DND-41 (cell line): ENCODE measurements at places on chromosomes 12 and 14.

- DNase-seq = no peak
Observed at GRCh38 chr12:106541201-106541600, 41.6 kb upstream of the RFX4 start.

- DNase-seq = no peak
Observed at GRCh38 chr12:114812858-114813761, 129.1 kb upstream of the TBX3 start.

DNA sequence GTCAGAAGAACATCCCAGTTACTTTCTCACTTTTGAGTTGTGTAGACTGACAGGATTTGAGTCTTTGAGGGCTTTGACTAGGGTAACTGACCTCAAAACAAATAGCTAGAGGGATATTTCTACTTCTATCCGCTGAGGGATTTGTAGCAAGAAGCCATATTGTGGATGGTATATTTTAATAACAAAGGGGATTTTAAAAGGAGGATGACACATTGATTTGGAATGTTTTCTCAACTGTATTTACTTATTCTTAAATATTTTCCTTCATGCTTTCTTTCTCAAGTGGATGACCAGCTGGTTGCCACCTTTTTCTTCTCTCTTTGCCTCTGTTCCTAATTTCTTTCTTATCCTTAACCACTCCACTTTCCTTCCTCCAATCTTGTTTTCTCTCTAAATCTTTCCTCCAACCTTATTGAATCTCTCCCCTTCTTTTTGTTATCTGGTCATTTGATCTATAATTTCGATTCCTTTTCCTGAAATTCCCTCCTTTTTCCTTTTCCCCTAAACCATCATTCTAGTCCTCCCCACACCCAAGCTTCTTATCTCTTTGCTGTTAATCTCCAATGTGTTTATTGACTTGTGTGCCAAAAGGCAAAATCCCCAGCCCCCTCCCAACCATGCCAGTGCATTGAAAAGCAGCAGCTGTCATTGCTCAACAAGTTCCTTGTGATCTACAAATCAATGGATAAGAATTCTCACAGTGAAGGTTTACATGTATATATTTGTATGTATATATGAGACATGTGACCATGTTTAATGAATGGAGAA is 411.6 kb downstream of the RAD51B start:
- DNase-seq = no peak

DNA sequence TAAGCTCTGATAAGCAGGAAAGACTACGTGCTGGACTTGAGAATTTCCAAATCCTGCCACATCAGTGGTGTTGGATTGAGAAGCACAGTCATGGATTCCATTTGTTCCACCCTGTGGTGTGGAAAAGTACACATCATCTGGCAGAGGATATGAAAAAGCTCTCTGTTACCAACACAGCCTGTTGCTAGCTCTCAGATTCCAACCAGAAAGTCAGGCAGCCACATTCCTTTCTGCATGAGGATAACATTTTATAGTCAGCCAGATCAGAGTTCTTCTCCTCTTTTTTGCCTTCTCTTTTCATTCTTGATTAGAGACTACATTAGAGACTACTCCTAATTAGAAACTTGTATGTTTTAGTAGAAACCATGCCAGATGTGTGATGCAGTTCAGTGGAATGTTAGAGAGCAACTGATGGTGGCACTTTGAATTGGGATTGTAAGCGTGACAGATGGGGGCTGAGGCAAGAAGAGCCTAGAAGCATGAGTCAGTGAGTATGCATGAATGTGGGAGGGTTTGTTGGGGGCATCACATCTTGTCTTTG is 61.2 kb upstream of the STXBP6 start:
- no peak for DNase-seq

GRCh38 chr14:106813477-106813823 is 1287.1 kb downstream of the TMEM121 start:
- no peak for DNase-seq

DNA sequence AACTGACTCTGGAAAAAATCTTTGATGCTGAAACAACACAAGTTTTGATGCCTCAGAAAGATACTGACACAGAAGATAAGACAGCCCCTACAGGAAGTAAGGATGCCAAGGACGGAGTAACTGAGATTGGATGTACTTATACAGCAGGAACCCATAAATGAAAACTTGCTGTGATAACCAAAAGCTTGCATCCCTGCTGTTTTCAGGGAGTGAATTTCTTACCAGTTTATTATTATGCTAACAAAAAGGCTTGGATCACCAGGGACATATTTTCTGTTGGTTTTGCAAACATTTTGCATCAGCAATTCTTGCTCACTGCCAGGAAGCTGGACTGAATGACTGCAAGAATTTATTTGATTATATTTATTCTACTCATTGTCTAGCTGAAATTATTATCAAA is 197.7 kb downstream of the NAV3 start:
- DNase-seq = no peak

DNA sequence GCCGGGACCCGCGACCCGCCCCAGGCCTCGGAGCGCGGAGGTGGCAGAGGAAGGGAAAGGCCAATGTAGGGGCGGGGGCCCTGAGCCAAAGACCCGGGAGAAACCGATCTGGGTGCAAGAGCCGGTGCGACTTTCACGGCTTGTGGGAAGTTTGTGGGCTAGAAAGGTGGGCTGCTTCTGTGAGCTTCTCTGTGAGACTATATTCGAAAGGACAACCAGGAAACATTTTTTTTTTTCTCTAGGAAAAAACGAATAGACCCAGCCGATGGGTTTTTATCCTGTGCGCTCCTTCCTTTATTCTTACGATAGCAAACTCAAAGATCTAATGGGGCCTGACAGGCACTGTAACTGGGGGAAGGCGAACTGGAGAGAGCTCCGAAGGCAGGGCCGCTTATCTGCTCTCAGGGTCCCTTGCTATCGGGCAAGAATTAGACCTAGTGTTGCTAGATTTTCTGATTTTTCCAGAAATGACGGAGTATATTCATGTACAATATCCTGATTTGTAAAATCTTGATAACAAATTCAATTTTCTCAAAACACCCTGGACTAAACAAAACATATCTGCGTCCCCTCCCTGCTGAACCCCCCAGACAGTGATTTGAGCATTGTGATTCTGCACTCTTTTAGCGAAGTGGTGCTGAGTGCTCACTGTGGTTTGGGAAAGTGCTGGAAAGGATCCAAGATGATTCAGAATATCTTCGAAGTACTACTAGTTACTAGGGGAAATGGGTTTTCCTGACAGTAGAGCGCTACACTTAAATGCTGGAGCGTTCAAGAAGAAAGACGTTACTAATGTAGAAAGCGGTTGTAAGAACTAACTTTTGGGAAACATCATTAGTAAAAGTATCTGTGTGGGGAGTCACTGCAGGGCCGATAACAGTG is 563 bp upstream of the STXBP6 start:
- no peak for DNase-seq

GRCh38 chr12:113955109-113955970 is 10.8 kb downstream of the RBM19 start:
- no peak for DNase-seq

- DNase-seq = no peak
Observed at GRCh38 chr12:23628806-23629205, 320.7 kb downstream of the SOX5 start.

GRCh38 chr12:3042394-3042793 is 34.8 kb upstream of the TSPAN9 start:
- DNase-seq = no peak

DNA sequence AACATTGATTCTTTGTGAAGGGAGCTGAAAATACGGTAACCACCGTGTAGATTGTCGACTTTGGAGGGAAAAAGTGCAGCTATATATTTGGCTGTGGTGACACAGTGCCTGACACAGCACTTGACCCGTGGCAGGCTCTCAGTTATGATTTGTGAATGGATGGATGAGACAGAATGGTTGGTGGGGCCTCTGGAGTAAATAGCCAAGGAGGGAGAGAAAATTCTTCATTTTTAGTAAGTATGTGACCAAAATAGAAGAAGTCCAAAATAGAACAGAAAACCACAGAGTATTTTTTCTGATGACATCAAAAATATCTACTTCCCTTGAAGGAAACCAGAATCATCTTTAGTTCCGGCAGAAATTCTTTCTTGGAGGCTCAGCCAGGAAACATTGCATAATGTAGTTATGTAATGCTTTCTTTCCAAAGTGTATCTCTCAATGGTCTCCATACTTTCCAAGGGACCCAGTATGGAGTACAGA is 82.0 kb upstream of the WSCD2 start:
- DNase-seq = no peak

GRCh38 chr12:77060136-77060882 is 5.1 kb downstream of the E2F7 start:
- no peak for DNase-seq

GRCh38 chr12:28872654-28873268 is 276.3 kb upstream of the FAR2 start:
- DNase-seq = peak; percentile 54

- no peak for DNase-seq
Observed at GRCh38 chr14:31449971-31450610, 7.2 kb downstream of the DTD2 start.
